ENCODE measurements at places on chromosomes 13 and 19.
A peak's percentile ranks its signal among the peaks of the same experiment; 100 is the strongest.

- peak; percentile 76 for DNase-seq
These were observed 1.2 kb upstream of the ING1 start for GRCh38 chr13:110712081-110712848.

GRCh38 chr19:45900738-45901431 is 1.5 kb downstream of the MYPOP start:
- DNase-seq, result no peak

GRCh38 chr19:32661318-32661717 is 13.7 kb downstream of the ANKRD27 start:
- no peak for DNase-seq

DNA sequence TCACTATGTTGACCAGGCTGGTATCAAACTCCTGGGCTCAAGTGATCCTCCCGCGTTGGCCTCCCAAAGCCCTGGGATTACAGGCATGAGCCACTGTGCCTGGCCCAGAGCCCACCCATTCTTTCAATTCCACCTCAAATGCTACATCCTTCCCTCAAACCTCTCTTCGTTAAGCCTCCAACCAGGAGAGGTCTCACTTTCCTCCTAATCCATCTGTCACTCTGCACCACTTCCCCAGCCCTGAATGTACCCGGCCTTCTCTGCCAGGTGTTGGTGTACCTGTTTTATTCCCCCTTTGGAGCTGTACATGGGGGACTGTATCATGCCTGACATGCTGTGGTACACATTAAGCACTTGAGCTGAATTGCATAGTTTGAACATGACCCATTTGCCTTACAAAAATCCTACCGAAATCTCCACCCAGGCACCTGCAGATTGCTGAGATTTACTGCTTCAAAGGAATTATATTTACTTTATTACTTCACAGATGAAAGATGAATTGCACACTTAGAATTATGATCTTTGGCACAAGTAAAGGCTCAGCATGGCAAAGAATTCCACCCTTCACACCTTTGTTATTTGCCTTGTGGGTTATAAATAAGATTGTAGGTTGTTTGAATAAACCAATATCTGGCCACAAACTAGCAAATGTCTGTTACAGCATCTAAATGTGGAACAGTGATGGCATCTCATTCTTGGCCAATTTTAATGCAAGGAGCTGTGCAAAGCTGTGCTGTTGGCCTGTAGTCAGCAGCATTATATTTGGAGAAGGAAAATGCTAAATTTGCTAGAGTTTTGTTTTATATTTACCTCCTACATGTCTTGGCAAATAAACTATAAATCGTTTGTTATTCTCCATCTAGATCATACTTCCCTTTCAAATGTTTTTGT is 15.6 kb upstream of the WASF3 start:
- DNase-seq, result no peak

- DNase-seq, result peak; percentile 89
These were observed at the start of gene ZNF304 for GRCh38 chr19:57350877-57351805. TSS of gene ZNF304 (plus strand) at chr19:57351271. CDS start at chr19:57351665, 394 bp downstream.

DNA sequence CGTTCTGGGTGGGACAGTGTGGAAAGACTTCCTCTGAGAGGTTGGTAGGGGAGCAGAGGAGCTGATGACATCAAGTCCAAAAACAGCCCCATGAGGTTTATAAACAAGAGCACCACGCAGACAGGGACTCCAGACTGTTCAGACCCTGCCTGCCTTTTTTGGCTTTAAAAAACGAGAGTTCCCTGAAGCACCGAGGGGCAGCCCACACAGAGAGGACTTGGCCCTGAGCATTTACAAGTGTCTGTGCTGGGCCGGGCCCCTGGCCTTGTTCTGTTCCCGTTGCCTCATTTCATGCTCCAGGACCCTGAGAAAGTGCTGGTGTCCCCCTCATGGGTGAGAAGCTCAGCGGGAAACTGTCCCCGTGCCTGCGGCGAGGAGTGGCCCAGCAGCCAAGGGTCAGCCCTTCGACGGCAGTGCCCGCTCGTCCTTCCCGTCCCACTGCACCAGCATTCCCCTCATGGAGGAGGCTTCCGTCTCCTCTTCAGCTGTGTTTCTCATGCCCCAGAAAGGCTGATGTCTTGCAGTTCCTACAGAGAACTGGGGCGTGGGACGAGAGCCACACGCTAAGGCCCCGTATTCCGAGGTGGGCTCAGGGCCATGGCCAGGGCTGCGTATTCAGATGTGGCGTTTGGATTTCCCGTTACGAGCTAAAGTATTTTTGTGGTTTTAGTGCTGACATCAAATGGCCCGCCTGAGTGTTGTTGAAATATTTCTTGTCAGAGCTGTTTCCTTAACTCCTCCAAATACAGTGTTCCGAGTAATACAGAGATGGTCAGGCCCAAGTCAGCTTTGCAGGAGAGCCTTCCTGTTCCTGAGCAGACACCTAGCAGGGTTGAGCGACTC is 93.5 kb downstream of the ATP11A start:
- no peak for DNase-seq

DNA sequence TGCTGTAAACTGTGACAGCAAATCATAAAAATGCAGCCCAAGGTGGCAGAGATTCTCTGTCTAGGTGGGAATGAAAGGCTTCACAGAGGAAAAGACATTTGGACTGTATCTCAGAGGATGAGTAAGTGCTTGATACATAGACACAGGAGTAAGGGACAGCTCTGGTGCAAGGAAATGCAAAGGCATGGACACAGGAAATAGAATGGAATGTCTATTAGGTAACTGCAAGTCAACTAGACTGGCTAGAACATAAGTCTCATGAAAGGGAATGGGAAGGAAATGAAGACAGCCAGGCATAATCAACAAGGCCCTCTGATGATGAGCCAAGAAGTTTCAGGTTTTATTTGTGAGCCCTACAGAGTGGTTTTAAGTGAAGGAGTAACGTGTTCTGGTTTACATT is 321.7 kb downstream of the SUCLA2 start:
- no peak for DNase-seq

GRCh38 chr13:23386533-23386932 is 47.0 kb downstream of the SACS start:
- DNase-seq, result no peak
